Fibroblast of pulmonary artery (primary cell): ENCODE measurements at places on chromosomes 13 and 19.

GRCh38 chr13:75936791-75937190 is 300.7 kb downstream of the LMO7 start:
- DNase-seq = no peak

DNA sequence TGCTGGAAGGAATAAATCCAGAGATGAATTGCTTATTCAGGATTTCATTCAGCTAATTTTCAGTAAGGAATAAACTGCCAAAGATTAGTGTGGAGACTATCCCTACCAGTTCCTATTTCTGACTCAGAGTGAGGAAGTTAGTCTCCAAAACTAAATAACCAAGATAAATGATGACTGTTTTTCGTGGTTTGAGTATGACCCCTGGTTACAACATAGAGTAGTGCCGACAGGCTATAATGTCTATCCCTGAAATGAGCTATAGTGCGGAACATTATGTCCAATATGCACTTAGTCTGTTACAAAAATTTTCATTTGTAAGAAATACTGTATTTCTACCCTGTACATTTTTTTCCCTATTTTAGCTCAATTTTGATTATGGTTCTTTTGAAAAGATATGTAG is 51.4 kb downstream of the NBEA start:
- peak; percentile 8 for DNase-seq

DNA sequence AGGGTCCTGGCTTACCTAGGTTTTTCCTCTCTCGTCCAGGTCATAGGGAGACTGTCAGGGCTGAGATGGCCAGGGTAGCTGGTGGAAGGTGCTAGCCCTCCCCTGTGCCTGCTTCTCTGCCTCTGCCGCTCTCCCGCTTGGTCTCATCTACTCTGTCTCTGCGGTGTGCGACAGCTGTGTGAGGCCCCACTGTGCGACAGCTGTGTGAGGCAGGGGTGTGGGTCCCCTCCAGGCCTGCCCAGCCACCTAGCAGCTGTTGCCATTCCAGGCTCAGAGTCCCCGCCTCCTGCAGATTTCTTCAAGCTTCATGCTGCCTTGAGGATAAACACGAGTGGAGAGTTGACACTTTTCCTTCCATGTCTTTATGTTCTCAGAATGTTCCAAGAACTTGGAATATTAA is 53.0 kb downstream of the ARHGEF7 start:
- no peak for DNase-seq

- peak; percentile 85 for DNase-seq
Measured at GRCh38 chr13:48009284-48009683, 8.2 kb upstream of the SUCLA2 start.

- DNase-seq = peak; percentile 79
Measured at GRCh38 chr13:44052780-44053184, 173.1 kb downstream of the LACC1 start.

DNA sequence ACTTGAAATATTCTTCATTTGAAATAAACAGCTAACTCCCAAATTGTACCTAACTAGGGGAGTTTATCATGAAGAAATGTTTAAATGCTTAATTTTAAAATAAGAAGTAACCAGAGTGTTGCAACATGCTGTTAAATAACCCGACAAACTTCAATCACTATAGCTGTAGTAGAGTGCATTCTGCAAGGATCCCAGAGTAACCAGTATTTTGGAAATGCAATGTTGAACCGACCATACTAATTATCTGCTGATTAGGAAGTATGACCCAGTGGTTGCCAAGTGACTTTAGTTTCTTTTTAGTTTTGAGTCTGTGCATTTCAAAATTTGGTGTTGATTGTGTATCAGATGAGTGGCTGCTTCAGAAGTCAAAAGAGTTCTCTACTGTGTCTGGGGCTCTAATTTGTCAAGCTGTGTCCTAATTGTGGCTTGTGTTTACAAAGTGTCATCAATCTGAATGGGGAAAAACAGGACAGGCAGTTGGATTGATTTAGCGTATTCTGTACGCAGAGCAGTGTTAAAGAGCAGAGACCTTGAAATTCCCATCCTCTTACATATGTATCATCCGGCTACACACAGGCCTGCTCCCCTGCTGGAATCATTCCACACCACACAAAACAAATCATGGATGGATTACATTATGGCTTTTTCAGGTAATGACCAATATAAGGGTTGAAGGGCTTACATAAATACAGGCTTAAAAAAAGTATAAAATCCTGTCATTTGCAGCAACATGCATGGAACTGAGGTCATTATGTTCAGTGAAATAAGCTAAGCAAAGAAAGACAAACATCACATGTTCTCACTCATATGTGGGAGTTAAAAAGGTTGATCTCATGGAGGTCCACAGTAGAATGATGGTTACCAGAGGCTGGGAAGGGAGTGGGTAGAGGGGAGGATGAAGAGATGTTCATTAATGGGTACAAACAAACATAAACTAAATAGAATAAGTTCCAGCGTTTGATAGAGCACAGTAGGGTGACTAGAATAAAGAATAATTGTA is 351.5 kb downstream of the KLF12 start:
- DNase-seq = no peak

GRCh38 chr13:24650161-24650560 is 30.0 kb upstream of the ATP12A start:
- DNase-seq = peak; percentile 10

GRCh38 chr13:42369071-42369797 is 97.3 kb downstream of the AKAP11 start:
- no peak for DNase-seq

GRCh38 chr19:20928371-20928770 is 5.3 kb downstream of the ZNF85 start:
- DNase-seq = peak; percentile 54

DNA sequence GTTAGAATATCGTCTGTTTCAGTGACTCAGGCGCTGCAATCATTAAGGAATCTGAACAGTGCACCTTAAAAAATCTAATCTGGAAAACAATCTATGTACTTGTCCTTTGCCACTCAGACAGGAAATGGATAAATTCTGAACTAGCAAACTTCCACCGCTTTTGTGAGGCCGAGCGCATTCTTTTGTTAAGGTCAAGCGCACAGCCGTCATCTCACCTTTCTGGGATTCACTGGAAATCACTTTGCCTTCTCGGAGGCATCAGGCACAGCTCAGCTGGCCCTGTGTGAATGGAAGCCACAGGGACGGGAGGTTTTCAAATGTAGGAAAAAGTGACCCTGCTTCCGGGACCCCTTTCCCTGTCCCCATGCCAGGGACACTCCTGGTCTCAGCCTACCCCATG is 28.2 kb upstream of the SPACA7 start:
- DNase-seq = no peak

GRCh38 chr19:34236035-34236987 is 18.0 kb upstream of the GARRE1 start:
- DNase-seq = peak; percentile 16

DNA sequence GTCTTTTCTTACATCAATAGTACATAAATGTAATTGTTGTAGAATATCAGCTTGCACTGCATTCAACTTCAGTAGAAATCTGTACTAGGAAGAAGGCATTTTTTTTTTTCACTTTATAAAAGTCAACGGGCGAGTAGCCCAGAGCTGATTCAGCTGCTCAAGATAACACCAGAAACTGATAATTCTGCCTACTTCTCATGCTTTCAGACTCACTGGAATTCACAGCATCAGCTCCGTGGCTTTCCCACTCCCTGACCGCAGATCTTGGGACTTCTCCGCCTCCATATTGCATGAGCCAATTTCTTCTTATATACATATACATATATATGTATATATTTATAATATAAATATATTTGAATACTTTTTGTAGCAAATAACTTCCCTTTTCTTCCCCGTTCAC is 263.1 kb upstream of the RXFP2 start:
- DNase-seq = peak; percentile 93

DNA sequence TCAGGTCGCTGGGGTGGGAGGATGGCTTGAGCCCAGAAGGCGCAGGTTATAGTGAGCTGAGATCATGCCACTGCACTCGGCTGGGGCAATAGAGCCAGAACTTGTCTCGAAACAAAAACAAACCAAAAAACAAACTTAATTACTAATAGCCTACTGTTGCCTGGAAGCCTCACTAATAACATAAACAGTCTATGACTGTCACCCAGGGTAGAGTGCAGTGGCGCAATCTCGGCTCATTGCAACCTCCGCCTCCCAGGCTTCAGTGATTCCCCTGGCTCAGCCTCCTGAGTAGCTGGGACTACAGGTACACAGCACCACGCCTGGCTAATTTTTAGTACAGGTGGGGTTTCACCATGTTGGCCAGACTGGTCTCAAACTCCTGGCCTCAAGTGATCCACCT is 18.0 kb downstream of the CATSPERD start:
- DNase-seq = peak; percentile 11

DNA sequence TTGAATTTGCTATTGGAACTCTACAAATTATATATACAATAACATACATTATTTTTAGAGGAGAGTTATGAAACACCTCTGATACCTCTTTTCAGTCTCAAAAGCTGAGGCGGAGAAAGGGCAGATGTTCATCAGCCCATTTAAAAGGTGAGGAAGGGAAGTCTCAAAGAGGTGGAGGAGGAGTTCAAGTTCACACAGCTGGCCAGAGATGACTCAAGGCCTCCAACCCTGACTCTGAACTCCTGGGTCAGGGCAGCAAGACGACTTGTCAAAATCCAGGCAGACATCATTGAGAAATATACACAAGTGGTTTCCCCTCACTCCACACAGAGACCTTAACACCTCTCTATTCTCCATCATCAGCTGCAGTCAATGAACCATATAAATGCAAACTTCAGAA is 2.1 kb downstream of the SIAH3 start:
- no peak for DNase-seq
